Hair follicle dermal papilla cell (primary cell): ENCODE measurements at places on chromosomes 1 and 21. TPM values are rescaled to one million over a fixed set of nuclear protein-coding genes. Genes with fewer than 3 reads are reported as not detected.

Gene MRAP
- not detected in 2 replicates for total RNA-seq

Gene FMO3
- total RNA-seq: 0.16 and 0.61 TPM in 2 replicates

Gene PTPRC
- under 0.01 and 0.16 TPM in 2 replicates for total RNA-seq

Gene TSTD1
- total RNA-seq: 1.5 TPM in 1 of 2 replicates, not detected in the other

Gene TMEM54
- 12.9 and 13.6 TPM in 2 replicates for total RNA-seq

Gene BATF3
- total RNA-seq: 1.1 and 1.8 TPM in 2 replicates

Gene S100A5
- not detected in 2 replicates for total RNA-seq

Gene FAM151A
- total RNA-seq: not detected in 2 replicates

Gene DCLRE1B
- 4.4 and 4.9 TPM in 2 replicates for total RNA-seq

Gene FCRL5
- total RNA-seq: not detected in 2 replicates

Gene CELA2A
- not detected in 2 replicates for total RNA-seq

Gene TENT5C
- 0.49 and 0.61 TPM in 2 replicates for total RNA-seq

Gene ADAM30
- not detected in 2 replicates for total RNA-seq

Gene PODN
- total RNA-seq: 20.8 and 23.0 TPM in 2 replicates

Gene PDE4B
- total RNA-seq: 14.0 and 26.8 TPM in 2 replicates

Gene BEND5
- 0.32 and 0.85 TPM in 2 replicates for total RNA-seq

Gene DNM3
- 9.7 and 11.0 TPM in 2 replicates for total RNA-seq

Gene CD1B
- total RNA-seq: not detected in 2 replicates

Gene MAP3K21
- 0.36 and 0.49 TPM in 2 replicates for total RNA-seq

Gene COPA
- 331 and 398 TPM in 2 replicates for total RNA-seq

Gene WLS
- total RNA-seq: 31.0 and 40.7 TPM in 2 replicates

Gene KCNT2
- total RNA-seq: 1.8 and 4.7 TPM in 2 replicates
